ENCODE measurements at places on chromosomes 3 and 15.

- DNase-seq = no peak
Measured at GRCh38 chr3:122562923-122563716, 980 bp downstream of the PARP9 start.

DNA sequence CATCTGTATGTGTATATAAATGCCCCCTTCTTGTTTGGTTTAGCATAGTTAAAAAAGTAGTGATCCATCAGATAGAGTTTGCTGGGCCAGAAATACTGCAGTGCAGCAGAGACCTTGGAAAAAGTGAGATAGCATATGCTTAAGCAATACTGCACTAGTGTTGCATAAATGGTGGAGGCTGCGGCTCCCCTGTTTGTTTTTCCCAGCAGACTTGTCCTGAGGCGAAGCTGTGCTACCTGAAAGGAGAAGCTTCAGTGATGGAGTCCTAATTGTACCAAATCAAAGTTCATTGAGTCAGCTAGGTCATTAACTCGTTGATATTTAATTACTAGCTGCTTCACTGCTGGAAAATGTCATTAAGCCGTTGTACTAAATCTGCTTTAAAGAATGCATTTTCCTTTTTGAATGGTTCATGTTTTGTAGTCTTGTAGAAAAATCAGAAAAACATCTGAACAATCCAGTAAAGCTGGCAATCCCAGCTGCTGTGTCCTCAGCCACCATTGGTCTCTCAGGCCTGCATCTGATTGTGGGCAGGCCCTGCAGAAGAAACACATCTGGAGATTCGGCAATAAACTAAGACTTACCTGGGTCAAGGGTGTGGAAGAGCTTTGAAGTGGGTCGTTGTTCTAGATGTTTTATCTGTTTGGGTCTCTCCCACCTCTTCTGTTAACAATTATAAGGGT, 169.6 kb downstream of the B3GALNT1 start:
- DNase-seq = no peak

GRCh38 chr3:62293051-62293780, 80.1 kb downstream of the FEZF2 start:
- DNase-seq = peak; percentile 38

GRCh38 chr15:80151576-80151975, 1.2 kb upstream of the FAH start:
- DNase-seq = no peak

DNA sequence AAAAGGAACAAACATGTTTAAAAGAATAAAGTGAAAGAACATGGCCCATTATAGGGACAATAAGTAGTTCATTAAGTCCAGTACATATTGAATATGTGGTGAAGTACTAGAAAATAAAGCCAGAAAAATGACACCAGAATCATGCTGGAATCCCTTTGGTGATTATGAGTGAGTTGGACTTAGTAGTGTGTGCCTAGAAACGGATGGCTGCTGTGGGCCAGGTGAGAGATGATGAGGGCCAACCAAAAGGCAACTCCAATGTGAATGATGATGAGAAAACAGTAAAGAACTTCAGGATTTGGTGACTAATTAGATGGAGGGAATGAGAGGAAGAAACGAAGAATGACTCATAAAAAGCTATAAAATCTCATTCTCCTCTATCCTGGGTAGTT, 3.3 kb downstream of the CRYGS start:
- no peak for DNase-seq

- no peak for DNase-seq
Measured at GRCh38 chr3:19488939-19489338, 340.6 kb downstream of the KCNH8 start.

- peak; percentile 35 for DNase-seq
Measured at GRCh38 chr3:171704002-171704401, 106.3 kb downstream of the PLD1 start.

DNA sequence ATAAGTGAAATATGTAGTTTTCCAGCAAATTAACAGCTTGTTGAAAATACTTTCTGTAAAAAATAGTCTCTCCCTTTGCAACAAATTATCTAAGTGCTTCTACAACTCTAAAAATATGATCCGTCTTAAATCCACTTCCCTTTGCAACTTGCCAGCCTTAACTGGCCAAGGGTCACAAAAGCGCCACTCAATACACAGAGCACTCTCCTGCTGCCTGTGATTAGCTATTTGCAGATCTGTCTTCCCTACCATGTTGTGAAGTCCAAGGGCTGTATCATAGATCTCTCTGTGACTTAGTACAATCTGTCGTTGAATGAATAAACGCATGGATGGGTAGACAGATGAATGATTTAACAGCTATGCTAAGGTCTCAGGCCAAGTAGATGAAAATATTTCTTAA, 76.2 kb downstream of the ITGB5 start:
- no peak for DNase-seq

DNA sequence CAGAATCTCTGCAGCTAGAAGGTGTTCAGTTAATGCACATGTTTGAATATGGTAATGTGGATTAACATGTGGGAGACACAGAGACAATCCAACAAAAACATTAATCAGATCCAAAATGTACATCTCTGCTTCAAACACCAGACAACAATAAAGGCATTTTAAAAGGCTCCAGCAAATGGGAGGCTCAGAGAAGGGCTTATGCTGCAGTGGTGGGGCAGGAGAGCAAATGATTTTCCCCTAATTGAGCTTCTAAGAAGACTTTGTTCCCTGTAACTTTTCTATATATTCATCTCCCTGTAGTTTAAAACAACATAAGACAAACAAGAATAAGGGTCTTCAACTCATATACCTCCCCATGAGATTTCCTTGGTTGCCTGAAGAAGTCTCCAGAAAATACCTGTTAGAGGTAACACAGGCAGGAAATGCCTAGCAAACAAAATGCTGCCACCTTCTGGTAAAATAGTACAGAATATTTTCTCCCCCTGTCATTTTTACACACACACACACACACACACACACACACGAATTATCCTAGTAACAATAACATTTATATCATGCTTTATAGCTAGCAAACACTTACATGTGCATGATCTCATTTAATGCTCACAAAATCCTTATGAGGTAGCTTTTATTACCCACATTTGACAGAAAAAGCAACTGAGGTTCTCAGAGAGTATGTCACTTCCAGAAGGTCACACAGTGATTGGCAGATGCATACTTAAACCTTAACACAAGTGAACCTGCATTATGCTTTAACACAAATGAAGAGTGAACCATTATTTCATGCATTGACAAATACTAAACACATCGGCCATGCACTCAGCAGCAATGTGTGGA, 123.4 kb upstream of the MB21D2 start:
- peak; percentile 69 for DNase-seq

- DNase-seq = no peak
Measured at GRCh38 chr3:140189267-140189666, 254.3 kb downstream of the CLSTN2 start.

GRCh38 chr3:174737966-174738365, 121.2 kb upstream of the NAALADL2 start:
- no peak for DNase-seq

DNA sequence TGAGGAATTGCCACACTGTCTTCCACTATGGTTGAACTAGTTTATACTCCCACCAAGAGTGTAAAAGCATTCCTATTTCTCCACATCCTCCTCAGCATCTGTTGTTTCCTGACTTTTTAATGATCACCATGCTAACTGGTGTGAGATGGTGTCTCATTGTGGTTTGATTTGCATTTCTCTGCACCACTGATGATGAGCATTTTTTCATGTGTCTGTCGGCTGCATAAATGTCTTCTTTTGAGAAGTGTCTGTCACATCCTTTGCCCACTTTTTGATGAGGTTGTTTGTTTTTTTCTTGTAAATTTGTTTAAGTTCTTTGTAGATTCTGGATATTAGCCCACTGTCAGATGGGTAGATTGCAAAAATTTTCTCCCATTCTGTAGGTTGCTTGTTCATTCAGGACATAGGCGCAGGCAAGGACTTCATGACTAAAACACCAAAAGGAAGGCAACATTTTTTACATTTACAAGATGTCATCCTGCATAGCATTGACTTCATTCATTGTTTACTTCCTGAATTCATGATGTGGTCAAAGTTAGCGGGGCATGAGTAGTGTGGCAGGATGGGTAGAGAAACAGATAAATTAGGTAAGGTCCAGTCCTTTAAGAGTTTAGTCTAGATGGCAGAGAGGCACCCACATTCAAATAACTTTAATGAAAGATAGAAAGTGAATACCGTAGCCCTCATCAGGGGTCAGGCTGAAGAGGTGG, 45.1 kb upstream of the LPP start:
- no peak for DNase-seq

DNA sequence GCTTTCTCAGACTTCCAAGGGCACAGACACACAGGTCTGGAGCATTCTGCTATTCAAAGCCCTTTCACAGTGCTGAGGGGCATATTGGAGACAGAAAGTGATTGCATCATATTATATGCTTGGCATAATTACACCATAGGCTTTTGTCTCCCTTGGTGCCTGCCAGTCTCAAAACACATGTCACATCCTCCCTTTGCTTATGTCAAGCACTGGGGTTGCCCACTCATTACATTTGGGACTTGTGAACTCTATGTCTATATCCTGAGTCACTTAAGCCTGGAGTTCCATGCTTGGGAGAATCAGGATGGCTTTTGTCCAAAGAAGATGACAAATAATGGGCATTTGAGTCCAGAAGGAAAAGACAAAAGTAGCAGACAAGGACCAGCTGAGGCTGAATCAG, 12.3 kb upstream of the PDZRN3 start:
- no peak for DNase-seq

GRCh38 chr3:25587094-25587493, 77.6 kb downstream of the TOP2B start:
- no peak for DNase-seq

DNA sequence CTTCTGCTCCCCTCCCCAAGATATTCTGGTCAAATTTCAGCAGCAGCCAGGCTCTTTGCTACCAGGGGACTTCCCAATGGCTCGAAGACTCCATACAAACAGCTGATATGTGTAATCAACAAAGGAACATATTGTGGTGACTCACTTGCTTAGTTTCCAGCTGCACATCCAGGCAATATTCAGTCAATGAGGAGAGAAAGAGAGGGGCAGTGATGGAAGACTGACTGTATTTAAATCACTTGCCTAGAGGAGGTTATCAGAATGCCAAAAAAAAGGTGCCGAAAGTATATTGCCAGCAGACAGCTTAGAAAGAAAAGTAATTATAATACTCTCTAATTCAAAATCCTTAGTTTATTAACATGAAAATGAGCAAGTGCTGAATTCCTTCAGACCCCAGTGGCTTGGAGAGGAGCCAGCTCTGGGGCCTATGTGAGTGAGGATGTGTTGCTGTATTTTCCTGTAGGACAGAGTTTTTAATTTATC, 236.5 kb downstream of the LRTM1 start:
- DNase-seq = no peak

GRCh38 chr3:127589600-127590281, 792 bp downstream of the TPRA1 start:
- DNase-seq = peak; percentile 31

GRCh38 chr3:52134761-52135160, 19.5 kb downstream of the POC1A start:
- DNase-seq = no peak

DNA sequence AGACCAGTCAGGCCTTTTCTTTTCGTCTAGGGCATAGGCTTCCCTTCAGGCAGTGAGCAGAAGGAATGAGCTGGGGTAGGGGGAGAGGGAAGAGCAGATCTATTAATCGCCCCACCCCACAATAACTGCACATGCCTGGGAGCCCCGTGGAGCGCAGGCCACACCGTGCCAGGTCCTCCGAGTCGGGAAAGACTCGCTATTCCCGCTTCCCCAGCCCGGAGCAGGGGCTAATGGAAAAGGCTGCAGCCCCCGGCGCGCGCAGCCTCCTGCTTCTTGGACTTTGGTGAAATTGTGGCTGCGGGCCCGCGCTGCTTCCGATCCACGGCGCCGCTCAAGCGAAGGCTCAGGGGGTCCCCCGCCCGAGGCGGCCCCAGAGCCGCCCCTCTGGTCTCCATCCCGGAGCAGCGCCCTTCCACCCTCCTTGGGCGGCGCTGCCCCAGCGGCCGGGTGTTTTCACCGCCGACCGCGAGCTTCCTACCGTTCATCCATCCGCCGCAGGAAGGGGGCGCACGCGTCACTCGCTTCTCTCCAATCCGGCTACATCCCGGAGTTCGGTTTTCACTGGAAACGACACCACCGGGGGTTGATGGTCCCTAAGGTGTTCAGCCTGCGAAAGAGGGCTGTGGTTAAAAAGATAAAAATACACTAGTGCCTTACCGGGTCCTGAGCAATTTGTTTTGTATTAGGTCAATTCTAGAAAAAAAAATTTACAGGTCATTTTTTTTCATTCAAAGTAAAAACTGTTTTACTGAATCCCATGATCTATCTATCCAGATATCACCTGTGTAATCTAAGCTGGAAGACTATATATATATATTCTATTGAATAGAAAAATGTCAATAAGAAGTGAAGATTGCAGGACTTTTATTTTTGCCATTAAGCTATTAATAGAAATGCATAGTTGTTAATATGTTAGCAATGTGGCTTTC, 4.4 kb upstream of the SYNM start:
- DNase-seq = peak; percentile 64

DNA sequence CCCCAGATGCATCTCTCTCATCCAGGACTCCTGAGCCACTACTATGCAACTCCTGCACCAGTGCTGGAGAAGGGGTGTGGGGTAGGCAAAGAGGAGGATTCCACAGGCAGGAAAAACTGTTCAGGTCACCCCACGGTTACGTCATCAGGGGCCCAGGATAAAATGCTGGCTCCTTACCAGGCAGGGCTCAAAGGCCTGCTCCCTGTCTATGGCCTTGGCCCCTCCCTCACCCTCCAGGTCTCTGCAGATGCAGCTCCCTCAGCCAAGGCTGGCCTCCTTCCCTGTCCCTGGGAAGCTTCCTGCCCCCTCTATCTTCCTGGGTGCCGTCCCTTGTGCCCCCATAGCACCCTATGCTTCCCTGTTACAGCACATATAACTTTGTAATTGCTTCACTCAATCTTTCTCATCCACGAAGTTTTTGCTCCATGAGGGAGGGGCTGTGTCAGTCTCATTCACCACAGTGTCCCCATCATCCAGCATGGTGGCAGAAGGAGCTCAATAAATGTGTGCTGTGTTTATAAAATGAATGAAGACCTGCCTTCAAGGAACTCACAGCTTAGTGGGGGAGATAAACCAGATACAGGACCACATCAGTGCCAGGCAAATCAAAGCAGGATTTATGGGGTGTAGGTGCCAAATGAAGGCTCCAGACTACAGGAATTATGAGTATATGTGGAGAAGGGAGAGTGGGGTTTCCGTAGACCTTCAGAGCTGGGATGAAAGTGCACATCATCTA, 18.6 kb downstream of the KBTBD13 start:
- DNase-seq = no peak

GRCh38 chr15:77857419-77857818, 220.1 kb downstream of the TBC1D2B start:
- DNase-seq = no peak

DNA sequence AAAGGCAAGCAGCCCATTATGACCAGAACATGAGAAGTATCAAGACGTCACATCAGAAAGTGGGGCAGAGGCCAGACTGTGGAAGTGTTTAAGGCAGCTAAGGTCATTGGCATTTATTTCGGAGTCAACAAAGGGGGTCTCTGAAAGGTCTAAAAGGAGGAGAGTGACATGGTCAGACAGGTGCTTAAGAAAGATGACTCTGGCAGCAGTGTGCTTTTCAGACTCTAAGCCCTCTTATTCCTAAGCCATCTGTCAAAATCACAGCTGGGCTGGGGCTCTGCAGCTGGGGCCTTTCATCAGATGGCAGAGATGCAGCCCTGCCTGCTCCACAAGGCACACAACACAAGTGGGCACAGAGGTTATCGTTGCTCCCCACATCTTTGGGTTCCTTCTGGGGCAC, 14.0 kb downstream of the FBXL22 start:
- no peak for DNase-seq

- DNase-seq = no peak
Measured at GRCh38 chr3:8554696-8555095, 53.1 kb downstream of the LMCD1 start.
